NAMALWA (cell line): ENCODE measurements at places on chromosomes 3 and 15.

DNA sequence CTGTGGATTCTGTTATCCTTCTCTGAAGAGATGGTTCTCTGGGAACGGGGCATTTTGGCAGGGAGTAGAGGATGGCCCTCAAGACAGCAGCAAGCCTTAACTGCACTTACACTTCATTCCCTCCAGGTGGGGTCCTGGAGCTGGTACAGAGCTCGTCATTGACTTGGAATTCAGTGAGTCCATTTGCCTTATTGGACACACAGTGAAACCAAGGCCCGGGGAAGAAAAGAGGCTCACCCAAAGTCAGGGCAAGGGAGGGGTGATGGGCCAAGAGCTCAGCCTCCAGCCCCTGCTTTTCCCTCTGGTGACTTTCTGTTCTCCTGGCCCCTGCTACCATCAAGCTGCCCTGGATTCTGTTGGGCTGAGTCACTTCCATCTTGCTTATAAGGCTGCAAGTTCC lies 125.6 kb downstream of the ETFA start:
- peak; percentile 76 for DNase-seq

GRCh38 chr15:70198441-70199123 lies 100.9 kb upstream of the TLE3 start:
- DNase-seq, result no peak

DNA sequence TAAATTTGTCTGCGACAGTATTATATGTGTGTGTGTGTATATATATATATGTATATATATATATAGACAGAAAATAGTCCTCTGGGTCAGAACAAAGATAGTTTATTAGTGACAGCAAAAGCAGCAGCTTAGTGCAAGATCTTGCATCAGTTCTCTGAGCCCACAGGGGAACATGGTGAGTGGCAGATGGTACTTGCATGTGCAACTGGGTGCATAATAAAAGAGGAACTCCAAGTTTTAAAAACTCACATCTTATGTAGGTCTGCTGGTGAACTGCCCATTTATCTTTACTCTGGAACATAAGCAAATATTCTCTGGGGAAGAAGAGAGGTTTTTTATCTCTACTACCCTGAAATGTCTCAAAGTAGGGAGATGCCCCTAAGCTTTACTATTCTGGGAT lies 276.4 kb downstream of the POLQ start:
- DNase-seq, result peak; percentile 14

- DNase-seq, result no peak
Observed at GRCh38 chr15:72932472-72932871, 119.8 kb upstream of the NEO1 start.

DNA sequence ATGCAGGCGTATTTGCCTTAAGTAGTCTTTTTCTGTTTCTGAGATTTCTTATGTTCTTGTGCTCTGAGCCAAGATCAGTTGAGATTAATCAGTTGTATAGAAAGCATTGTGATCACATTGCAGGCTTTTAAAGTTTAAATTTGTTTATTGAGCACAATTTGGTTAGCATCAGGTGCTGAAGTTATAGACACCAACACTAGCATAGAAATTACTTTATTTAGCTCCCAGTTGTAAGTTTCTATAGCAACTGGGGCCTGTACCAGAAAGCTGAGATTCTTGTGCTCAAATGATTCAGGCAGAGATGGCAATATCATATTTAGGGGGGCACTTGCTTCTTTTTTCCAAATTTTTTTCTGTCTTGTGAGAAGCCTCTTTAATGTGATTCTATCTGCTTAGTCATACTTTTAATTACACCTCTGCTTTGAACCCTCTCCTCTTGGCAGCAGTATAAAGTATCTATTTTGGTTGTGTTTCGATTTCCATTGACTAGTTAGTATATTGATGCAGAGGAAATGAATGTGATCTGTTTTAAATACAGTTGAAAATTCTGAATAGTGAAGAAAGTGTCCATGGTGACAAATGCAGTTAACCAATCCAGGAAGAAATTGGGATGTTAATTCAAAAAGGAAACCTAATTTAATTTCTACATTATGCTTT lies 241.7 kb upstream of the GBE1 start:
- DNase-seq, result no peak

- DNase-seq, result peak; percentile 8
Observed at GRCh38 chr3:75171630-75172230, 492.4 kb upstream of the FRG2C start.

GRCh38 chr3:110851736-110852135 lies 219.9 kb upstream of the NECTIN3 start:
- no peak for DNase-seq

GRCh38 chr3:65240366-65240765 lies 552.6 kb upstream of the ADAMTS9 start:
- DNase-seq, result no peak

DNA sequence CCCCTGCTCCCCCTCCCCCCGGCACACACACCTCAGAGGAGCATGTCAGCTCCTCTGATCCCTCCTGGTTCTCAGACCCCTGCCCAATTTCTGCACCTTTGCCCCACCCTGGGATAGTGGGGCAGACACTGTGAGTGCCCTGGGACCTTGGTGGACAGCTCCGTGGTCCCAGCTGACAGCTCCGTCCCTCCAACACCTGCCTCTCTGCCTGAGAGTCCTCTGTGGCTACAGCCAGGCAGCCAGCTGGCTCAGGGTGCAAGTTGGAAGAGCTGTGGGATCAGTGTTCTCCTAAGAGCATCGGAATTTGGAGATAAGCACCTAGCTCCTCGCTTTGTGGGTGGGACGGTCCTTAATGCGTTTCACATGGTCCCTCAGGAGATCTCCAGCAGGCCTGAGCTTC lies 43.7 kb upstream of the PGPEP1L start:
- no peak for DNase-seq

GRCh38 chr3:30520699-30521098 lies 85.7 kb upstream of the TGFBR2 start:
- DNase-seq, result no peak
